Germinal center (tissue), 1 donor: ENCODE measurements at places on chromosomes 6 and 20.

DNA sequence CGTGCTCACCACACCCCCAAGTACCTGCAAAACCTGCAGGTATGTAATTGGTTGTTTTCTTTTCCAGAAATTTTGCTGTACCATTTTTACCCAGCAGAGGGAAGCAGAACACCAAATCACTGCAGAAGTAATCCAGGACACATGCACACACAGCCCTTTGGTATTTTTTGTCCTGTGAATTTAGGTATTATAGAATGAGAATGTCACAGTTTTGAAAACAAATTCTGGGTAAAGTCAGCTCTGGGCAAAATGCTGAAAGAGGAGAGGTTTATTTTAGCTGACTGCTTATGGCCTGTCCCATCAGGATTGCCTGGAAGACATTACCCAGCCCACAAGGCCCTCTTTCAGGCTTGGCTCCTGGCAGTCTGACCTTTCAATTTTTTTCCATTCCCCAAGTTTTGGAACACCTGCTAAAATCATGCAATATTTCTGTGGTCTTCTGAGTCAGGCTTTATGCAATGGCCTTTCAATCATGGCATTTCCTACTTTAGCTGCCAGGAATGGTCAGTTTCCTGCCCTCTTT lies 3.5 kb upstream of the EFHC1 start:
- DNase-seq: peak; percentile 60

- DNase-seq: no peak
Observed at GRCh38 chr6:128567029-128567428, 46.6 kb upstream of the PTPRK start.

DNA sequence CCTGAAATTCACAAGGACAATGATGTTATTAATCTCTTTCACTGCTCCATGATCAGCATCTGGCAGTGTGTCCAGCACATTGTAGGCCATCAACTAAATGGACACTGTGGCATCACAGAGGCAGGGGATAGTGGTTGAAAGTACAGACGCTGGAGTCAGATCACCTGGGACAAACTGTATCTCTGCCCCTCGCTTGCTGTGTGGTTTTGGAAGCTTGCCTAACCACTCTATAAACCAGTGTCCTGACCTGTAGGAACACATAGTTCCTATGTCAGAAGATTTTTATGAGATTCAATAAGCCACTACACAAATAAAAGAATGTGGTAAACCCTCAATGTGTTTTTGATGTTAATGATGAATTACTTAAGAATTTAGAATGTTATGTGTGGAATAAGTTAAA lies 219.3 kb upstream of the RNF217 start:
- DNase-seq: no peak

- no peak for DNase-seq
Observed at GRCh38 chr20:45157962-45158361, 16.7 kb upstream of the PI3 start.

- no peak for DNase-seq
Observed at GRCh38 chr6:107243471-107243870, 128.2 kb upstream of the BEND3 start.

DNA sequence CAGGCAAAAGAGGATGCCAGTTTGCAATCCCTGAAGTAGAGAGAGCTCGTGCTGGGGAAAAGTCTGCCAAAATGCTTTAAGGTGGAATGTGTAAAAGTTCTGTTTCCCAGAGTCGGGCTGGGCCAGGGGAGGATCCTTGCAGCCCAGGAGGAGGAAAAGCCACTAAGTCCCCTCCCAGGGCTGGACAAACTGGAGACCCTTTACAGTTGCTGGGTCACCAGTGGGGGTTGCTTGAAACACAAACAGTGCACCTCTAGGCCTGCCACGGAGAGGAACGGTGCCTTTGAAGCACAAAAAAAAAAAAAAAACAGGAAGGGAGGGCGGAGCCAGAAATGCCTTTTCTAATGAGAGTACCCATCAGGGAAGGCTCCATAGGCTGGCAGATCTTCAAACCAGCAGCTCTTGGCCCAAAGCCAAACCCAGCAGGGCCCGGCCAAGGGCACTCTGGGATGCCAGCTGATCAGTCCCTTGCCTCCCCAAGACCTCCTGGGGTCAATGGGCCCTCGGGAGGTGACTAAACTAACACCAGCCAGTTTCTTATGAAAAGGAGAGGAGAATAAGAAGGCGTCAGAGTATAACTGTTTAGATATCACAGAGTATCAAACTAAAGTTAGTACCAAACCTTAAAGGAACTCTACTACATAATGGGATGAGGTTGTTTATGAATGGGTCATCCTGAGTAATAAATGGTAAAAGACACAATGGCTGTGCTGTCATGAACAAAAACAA lies 23.7 kb downstream of the HLA-A start:
- peak; percentile 58 for DNase-seq

DNA sequence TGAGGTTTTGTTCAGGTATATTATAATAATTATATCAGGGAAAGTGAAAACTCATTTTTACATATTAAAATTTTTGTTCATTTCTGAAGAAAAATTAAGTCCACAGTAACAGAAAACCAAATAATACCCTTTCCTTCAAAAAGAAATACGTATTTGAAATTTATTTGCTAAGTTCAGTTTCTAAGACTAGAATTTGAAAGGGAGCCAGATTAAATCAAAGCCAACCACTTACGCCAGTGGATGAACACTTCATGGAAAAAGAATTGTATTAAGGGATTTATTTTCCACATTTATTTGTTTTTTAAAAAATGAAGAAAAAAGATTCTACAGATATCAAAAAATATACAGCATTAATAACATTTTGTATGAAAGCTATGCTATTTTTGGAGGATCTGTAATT lies 654.4 kb downstream of the EYS start:
- DNase-seq: no peak

DNA sequence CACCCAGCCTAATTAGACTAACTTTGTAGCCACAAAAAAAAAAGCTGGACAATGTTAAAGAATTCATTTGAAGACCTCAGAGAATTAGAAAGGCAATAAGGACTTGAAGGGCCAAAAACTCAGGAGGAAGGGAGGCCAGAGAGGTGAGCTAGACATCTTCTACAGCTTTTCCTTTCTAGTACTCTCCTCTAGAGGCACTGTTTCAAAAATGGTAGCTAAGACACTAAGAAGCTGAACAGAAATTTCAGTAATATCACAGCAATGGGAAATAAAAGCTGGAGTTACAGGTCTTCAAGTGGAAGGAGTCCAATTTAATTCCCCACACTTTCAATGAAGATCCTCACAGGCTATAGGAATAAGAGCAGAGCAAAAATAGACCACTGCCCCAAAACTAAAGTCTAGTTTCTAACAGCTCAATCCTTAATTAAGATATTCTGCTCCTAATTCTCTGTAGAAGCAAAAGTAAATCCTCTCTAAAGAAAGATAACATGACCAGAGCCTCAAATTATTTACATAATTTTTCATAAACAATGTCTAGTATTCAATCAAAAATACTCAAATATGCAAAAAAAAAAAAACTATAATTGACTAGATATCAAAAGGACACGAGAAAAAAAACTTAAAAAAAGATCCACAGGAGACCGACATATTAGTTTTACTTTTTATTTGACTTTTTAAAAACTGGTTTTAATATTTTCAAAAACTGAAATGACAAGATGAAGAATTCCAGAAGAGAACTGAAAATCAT lies 63.7 kb downstream of the RNGTT start:
- DNase-seq: peak; percentile 5

- DNase-seq: no peak
Observed at GRCh38 chr6:56143796-56144195, 103.6 kb downstream of the COL21A1 start.

DNA sequence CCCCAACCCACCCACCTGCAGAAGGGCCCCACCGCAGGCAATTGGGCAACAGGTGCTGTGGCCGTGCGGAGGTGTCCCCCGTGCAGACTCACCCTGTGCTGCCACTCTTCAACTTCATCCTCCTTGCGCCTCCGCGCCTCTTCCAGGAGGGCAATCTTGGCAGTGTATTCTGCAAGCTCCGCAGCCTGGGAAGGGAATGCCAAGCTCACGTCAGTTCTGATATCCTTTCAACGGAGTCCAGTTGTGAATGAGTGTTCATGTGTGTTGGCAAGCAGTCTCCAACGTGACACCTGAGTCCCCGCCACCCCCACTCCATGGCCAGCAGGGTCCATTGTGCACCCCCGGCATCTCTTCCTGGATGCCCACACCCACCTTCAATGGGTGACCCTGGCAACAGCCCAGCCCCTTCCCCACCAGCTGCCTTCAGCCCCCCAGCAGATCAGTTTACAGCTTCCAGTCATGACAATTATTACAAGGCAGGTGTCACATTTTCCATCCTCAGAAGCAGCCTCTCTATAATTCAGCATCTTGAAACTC lies 49.9 kb downstream of the EZR start:
- DNase-seq: no peak

- no peak for DNase-seq
Observed at GRCh38 chr20:7608250-7608649, 332.0 kb downstream of the HAO1 start.

GRCh38 chr6:165718491-165718891 lies 55.5 kb upstream of the PDE10A start:
- no peak for DNase-seq

GRCh38 chr6:40556881-40557280 lies 30.3 kb downstream of the LRFN2 start:
- no peak for DNase-seq

DNA sequence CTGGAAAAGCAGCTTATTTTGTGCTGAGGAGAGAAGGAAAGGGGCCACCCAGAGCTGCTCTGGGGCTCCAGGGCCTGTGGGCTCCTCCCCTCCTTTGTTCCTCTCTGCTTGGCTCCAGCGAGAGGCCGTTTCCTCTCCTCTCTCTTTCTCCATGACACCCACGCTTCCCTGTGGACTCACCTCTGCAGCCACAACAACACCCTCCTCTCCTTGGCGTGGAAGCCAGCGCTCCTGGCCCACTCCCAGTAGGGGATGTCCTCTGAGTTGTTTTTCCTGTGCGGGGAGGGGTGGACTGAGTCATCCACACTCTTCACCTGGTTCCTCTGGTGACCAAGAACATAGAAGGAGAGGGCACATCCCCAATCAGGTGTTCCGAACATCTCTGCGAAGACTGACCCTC lies 4.9 kb upstream of the CDSN start:
- DNase-seq: no peak

DNA sequence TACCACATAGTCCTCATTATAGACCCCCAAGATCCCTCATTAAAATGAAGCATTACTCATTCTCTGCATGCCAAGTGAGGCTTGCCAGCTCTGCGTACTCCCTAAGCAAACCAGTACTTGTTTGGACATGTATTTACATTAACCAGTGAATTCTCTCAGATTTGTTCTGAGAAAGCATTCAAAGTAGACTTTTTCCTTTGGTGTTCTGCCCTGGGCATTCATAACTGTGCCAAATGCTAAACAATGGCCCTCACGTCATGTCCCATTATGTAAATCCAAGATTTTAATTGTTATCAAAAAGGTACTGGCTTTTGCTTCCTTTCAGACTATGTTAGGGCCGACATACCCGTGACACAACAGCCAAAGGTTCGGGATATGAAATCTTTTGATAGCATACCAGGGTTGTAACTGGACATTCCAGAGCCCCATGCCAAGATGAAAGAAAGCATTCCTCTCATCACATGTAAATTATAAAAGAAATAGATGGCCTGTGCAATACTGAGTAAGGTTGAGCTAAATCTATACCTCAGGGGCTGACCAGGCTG lies 164.2 kb downstream of the ADAT2 start:
- DNase-seq: no peak
